ENCODE measurements at places on chromosomes 3 and 15. TPM values are rescaled to one million over a fixed set of nuclear protein-coding genes. Genes with fewer than 3 reads are reported as not detected.

PXYLP1 gene
- total RNA-seq: 13.1 TPM

SLC9C1 gene
- total RNA-seq: not detected

SOX2 gene
- 0.37 TPM for total RNA-seq

SLC2A2 gene
- total RNA-seq: not detected

ZNF662 gene
- total RNA-seq: not detected

SLC25A36 gene
- total RNA-seq: 20.9 TPM

ARGFX gene
- not detected for total RNA-seq

LMOD3 gene
- not detected for total RNA-seq

GUCA1C gene
- not detected for total RNA-seq

NAA50 gene
- total RNA-seq: 161 TPM

FEZF2 gene
- total RNA-seq: not detected

FETUB gene
- 0.12 TPM for total RNA-seq

SLC33A1 gene
- total RNA-seq: 15.0 TPM

RGMA gene
- 0.31 TPM for total RNA-seq

CHRNA7 gene
- 3.5 TPM for total RNA-seq

ILDR1 gene
- total RNA-seq: not detected

ZDHHC19 gene
- total RNA-seq: 0.17 TPM

HHATL gene
- total RNA-seq: not detected

DOCK3 gene
- total RNA-seq: 0.36 TPM

PAQR9 gene
- 2.2 TPM for total RNA-seq

FGD5 gene
- total RNA-seq: not detected

DISP2 gene
- total RNA-seq: 1.9 TPM

SLC51B gene
- total RNA-seq: 15.9 TPM

EXD1 gene
- total RNA-seq: not detected

Data from A549 treated with Hydrocortisone at 1 μM for 4 hours (cell line).